ENCODE measurements at places on chromosomes 5 and 9.

- DNase-seq, result no peak
Measured at GRCh38 chr9:5617749-5618148, 11.2 kb upstream of the RIC1 start.

DNA sequence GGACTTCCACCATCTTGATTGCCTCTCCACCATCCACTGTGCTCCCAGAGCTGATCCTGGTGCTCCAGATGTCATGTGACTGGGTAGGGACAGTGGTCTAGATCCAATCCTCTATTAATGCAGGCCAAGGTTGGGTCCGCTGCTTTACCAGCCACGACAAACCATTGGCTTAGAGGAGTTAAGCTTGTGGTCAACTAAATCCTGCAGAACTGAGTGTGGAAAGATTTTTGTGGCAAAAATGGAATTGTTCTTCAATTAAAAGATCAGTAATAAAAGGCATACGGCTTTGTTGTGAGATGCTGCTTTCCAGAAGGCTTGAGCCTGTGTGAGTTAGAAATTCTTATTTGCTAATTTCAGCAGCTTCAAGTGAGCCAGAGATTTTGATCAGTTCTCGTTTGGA, 30.7 kb downstream of the SLC1A3 start:
- DNase-seq, result peak; percentile 21

DNA sequence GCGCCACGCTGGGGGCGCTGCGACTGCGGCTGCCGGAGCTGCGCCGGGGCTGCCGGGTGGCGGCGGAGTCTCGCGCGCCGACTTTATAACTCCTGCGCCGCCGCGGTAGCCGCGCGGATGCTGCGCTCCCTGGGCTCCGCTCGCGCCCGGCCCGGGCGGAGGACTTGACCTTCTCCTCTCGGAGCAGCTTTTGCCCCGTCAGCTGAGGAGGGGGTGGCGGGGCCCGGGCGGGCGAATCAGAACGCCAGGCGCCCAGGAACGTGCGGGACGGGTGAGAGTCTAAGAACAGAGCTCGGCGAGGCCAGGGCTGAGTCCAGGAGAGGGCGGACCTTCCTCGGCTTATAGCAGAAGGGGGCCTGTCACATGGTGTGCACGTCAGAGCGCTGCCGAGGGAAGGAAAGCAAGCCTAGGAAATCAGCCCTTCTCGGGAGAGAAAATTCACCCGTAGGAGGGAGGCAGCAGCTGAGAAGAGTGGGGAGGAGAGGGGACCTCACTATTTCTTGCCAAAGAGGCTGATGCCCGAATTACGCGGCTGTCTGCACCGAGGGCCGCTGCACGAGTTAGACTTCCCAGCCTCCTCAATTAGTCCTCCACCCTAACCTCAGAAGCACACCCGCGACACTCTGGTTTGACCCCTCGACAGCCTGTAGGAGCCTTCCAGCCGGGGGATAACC, at the start of gene FOXD1:
TSS of gene FOXD1 (minus strand) at position 315 of the 674 bp plus-strand sequence. CDS start 415 bp downstream, outside the sequence.
- DNase-seq, result peak; percentile 99

GRCh38 chr5:36491856-36492255, 114.5 kb upstream of the SLC1A3 start:
- peak; percentile 60 for DNase-seq

DNA sequence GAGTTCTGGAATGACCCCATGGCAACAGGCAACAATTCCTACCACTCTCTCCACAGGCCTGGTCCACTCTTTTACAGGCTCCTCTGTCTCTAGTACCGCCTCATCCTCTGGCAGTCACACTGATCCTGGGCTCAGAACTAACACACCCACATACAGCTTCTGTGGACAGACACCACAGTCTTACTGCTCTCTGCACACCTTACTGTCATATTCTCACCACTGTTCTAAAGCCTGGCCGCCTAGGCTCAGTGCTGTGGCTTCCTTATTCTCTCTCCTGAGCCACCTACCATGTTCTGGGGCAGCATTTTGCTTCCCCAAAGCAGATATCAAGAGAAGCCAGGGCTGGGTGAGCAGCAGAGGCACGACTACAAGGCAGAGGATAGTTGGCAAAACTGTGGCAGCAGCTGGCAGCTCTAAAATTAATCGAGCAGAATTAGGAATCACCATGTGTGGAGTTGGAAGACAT, 14.8 kb downstream of the REEP5 start:
- DNase-seq, result no peak

DNA sequence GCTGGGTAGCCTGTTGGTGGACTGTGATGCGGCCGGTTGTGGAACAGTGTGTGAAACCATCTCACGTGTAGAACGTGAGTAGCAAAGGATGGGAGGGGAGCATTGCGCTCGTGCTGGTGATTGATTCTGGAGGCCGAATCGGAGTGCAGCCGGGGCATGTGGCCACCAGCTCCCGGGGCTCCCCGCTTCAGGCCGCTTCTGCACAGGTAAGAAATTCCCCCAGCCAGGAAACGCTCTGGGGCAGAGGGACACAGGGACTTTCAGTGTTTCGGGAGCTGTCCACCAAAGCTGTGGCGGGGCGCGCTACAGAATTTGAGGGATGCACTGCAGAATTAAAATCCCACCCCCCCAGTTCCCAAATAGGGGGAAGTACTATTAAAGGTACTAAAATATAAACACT, 41.9 kb downstream of the LAMC3 start:
- DNase-seq, result no peak

GRCh38 chr9:20693068-20693467, 9.0 kb downstream of the FOCAD start:
- peak; percentile 45 for DNase-seq

GRCh38 chr9:91395553-91396471, 27.8 kb downstream of the NFIL3 start:
- peak; percentile 91 for DNase-seq

- no peak for DNase-seq
Measured at GRCh38 chr5:19047277-19047676, 940.7 kb downstream of the CDH18 start.

- DNase-seq, result no peak
Measured at GRCh38 chr9:32340361-32340760, 44.1 kb upstream of the ACO1 start.

DNA sequence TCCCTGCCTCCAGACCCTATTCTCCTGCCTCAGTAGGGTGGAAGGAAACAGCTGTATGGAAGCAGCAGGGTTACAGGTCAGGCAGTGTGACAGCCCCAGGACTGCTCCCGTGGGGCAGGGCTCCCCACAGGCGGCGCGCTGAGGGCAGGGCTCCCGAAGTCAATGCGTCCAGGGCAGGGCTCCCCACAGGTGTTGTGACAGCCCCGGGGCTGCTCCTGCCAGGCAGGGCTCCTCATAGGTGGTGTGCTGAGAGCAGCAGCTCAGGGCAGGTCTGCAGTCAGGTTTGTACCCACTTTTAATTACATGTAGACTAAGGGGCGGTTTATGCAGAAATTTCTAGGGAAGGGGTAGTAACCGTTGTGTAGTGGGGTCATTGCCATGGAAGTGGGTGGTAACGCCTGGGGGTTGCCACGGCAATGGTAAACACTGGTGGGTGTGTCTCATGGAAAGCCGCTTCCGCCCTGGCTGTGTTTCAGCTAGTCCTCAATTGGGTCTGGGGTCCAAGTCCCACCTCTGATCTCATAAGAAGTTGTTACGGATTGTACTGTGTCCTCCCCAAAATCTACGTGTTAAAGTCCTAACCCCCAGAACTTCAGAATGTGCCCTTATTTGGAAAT, 16.7 kb upstream of the TERT start:
- no peak for DNase-seq

- peak; percentile 21 for DNase-seq
Measured at GRCh38 chr9:22228542-22228941, 218.1 kb upstream of the DMRTA1 start.

GRCh38 chr5:91224969-91225368, 158.1 kb downstream of the ARRDC3 start:
- DNase-seq, result no peak

DNA sequence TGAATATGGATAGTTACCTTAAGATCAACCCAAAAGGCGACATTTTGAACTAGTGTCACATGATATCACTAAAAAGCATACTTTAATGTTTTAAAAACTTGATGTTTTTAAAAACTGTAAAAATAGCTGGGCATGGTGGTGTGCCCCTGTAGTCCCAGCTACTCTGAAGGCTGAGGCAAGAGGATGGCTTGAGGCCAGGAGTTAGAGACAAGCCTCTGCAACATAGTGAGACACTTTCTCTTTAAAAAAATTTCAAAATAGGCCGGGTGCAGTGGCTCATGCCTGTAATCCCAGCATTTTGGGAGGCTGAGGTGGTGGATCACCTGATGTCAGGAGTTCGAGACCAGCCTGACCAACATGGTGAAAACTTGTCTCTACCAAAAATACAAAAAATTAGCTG, 129.5 kb downstream of the NPR3 start:
- no peak for DNase-seq

Measured in AG10803 (cell line).